ENCODE measurements at places on chromosomes 4 and X.

DNA sequence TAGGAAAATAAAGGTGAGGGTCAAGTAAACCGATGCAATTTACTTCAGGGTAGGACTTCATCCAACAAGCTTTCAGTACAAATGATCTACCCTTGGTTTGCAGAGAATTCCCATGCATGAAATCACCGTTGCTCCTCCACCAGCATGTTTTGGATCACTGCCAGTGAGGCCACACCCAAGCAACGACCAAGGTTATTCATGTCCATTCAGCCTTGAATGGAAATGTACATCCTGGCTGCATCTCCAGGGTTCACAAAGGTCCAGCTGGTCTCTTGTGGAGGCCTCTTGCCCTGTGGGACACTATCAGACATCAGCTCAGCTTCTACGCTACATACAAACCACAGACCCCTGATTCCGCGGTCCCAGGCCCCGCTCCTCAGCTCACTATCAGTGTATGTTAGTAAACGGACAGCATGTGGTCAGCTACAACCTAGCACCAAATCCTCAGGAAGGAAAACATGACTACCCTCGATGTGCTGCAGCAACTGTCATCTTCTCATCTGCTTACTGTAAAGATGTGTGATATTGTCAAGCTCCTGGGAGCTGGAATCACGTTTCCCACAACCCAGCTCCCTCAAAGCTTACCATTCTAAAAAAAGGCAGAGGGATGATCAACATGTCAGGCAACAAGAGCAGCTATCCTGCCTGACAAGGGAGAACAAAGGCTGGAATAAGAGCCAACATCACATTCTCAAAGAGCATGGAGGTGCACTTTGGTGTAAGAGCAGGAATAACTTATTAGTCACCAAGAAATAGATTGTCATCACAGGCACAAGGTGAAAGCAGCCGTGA is 4.9 kb downstream of the LYAR start:
- DNase-seq, result no peak

- DNase-seq, result no peak
These were observed 63.8 kb downstream of the EFNB1 start for GRCh38 chrX:68892651-68893050.

DNA sequence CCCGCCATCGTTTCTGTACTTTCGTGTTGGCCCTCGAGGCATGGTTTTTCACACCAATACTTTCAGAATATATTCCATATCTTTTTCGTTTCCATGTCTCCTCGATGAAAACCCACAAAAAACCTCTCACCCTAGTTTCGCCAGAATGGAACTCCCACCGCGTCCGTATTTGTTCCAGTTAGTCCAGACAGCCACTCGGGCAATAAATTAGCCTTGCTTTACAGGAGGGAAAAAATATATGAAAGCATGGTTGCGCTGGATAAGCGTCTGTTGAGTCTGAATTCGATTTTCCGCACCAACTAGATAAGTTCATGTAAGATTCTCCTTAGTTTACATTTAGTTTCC is 550 bp upstream of the CHM start:
- no peak for DNase-seq

- no peak for DNase-seq
These were observed 139.3 kb upstream of the FRMPD4 start for GRCh38 chrX:11998944-11999343.
